ENCODE measurements at places on chromosomes 7 and 10.

DNA sequence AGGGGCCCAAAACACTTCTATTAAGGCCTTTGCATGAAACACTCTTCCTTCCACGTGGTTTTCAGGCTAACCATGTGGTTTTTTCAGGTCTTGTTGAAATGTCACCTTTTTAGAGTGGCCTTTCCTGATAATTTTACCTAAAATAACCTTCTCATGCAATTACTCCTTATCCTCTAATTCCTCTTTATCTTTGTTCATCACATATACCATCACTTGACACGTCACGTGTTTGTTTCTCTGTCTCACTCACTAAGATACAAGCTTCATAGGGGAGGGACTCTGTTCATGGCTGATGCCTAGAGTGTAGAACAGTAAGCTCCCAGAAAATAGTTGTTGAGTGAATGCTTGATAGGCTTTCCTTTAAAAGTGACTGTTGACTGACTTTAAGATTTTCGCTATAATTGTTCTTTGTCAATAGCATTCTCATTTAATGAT lies 63.7 kb downstream of the ST7 start:
- no peak for DNase-seq

DNA sequence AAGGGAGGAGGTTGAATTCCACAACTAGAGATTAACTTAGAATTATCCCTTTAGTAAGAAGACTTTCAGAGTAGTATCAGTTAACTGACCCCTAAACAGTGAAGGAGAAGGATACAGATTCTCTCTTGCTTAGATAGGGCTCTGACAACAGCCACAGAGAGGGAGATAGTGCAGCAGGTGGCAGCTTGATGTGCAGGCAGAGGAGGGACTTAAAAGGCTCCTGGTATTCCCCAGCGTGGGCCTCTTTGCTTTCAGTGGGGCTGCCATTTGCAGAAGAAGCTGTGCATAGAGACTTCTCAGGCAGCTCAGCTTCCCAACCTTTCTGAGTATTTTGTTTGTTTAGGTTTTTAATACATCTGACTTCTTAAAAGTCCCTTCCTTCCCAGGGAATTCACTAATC lies 16.0 kb downstream of the FZD1 start:
- no peak for DNase-seq

DNA sequence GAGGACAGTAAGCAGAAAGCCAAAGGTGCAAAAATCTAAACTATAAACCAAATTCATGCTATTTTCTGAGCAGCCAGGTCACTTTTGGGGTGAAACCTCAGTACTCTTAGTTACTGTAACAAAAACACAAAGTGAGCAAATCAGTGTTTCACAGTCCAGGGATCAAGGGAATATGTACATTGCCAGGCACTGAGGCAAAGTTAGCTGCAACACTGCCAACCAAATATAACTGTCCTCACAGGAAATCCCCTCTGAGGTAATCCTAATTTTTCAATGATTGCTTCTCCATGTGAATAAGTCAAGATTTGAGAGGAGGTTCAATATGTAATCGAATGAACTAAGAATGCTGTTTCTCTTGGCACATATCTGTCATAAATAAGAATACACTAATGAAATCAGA lies 229.7 kb downstream of the TSPAN12 start:
- no peak for DNase-seq

DNA sequence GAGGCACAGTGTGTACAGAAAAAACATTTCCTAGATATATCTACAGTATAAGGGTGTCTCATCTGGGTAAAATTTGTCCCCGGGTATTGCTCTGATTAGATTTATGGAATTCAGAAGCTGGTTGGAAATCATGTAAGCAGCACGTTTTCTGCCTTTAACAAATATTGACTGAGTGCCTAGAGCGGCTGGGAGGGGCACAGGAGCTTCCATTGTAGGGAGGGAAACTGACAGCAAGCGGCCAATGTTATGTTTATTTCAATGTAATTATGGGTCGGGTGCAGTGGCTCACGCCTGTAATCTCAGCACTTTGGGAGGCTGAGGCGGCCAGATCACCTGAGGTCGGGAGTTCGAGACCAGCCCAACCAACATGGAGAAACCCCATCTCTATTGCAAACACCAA lies 4.4 kb upstream of the RFC2 start:
- DNase-seq = no peak

Data from SJSA1 (cell line).